ENCODE measurements at places on chromosomes 3 and 15.

DNA sequence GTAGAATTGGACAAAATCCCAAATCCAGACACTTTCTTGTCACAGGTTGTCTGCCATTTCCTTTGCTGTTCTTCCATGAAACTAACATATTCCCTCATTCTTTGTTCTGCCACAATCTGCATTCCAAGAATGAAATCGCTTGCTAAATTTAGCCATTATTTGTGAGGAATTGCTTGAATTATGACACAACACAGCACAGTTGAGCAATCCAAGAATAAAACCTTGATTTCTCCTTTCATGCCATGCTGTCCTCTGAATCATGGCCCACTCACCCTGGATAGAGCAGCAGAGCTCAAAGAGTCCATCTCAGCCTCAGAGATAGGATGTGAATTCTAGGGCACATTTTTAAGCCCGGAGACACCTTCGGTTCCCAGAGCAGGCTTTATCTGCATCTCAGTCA, 35.2 kb upstream of the GREM1 start:
- no peak for DNase-seq

DNA sequence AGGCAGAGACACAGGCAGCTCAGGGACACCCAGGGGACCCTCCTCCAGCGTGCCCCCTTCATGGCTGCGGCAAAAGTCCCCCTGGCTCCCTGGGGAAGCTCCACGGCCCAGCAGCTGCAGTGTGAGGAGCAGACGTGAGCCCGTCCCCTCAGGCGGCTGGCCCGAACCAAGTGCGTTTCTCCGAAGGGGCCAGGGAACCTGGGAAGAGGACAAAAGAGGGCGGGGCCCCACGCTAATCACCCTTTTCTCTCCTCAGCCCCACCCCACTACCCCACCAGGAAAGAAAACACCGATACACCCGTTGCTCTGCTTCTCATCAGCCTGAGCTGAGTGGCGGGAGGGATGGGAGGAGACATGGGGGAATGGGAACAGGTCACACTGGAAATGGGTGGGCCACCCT, at the start of gene MUC4:
MUC4 (minus strand) TSS at position 174 of the 400 bp plus-strand sequence; CDS start at position 62, 112 bp downstream.
- no peak for DNase-seq

DNA sequence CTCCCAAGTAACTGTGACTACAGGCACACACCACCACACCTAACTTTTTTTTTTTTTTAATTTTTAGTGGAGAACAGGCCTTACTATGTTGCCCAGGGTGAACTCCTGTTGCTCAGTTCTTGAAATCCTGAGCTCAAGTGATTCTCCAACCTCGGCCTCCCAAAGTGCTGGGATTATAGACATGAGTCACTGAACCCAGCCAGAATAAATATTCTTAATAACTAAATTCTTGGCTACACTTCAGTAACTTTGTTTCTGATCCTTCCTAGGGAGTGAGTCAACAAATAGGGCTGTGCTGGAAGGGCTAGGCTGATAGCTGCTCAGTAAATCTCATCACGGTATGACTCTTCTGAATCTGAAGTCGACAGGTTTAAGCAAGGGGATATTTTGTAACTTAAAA, 56.6 kb downstream of the P3H2 start:
- DNase-seq: no peak

DNA sequence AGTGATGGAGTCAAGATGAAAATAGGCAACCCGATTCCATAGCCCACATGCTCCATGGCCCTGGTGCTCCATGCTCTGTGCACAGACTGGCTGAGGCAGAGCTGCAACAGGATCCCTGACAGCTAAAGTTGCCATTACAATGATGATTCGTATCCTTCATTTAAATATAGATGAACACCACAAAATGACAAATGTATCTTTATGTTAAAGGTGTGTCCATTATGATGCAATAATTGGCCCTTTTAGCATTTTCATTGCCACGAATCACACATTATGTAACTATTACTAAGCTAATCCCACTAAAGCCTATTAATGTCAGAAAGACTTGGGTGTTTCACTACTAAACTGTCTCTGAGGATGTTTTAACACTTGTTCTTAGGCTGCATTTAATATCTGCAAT, 270.2 kb upstream of the THBS1 start:
- DNase-seq: no peak

GRCh38 chr3:4680227-4680691, 187.1 kb downstream of the ITPR1 start:
- no peak for DNase-seq

DNA sequence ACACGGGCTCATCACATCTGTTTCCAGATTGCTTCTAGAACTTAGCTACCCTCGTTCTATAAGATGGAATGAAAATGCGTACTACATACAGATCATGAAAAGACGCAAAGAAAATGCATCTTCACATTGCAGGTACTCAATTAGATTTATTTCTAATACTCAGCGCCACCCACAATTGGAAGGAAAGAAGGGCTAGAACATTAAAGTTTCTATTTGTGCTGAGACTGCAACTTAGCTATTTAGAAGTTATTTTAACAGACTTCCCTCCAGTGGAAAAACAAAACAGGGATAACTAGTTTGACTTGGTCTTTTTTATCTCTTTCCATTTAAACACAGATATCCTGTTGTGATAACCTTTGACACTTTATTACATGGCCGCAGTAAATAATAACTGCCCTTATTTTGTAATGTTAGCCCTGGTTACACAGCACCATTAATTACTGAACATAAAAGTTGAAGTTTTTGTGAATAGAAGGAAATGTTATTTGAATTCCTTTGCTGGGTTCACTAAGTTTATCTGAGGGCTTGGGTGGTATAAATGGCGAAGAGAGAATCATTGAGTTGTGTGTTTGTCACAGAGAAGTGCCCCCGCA, 86.9 kb upstream of the SLC25A26 start:
- DNase-seq: no peak

GRCh38 chr3:193714523-193715137, 121.6 kb downstream of the OPA1 start:
- no peak for DNase-seq

DNA sequence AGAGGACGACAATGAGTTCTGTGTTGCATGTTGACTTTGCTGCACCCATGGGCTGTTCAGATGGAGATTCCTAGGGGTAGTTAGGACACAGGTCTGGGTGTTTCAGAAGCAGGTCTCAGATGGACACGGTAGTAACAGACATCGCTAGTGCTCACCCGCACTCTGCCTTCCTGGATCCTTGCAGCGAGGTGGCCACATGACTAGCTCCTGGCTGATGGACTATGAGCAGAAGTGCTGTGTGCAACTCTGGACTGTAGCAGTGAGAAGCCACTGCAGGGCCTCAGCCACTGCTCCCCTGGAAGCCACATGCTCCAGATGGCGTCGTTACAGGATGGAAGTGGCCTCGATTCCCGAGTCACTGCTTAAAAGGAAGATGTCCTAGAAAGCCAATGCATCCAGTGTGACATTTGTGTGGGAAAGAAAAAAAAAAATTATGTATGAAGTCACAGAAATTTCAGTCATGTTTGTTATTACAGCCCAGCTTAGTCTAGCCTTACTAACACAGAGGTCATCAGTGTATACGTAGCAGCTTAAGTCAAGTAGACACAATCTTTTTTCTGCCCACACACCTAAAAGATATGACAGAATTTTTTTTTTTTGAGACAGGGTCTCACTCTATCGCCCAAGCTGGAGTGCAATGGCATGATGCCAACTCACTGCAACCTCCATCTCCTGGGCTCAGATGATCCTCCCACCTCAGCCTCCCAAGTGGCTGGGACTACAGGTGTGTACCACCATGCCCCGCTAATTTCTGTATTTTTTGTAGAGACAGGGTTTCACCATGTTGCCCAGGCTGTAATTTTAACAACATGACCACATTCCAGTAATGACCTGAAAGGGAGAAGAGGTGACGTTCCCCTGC, 95.3 kb downstream of the XXYLT1 start:
- no peak for DNase-seq

DNA sequence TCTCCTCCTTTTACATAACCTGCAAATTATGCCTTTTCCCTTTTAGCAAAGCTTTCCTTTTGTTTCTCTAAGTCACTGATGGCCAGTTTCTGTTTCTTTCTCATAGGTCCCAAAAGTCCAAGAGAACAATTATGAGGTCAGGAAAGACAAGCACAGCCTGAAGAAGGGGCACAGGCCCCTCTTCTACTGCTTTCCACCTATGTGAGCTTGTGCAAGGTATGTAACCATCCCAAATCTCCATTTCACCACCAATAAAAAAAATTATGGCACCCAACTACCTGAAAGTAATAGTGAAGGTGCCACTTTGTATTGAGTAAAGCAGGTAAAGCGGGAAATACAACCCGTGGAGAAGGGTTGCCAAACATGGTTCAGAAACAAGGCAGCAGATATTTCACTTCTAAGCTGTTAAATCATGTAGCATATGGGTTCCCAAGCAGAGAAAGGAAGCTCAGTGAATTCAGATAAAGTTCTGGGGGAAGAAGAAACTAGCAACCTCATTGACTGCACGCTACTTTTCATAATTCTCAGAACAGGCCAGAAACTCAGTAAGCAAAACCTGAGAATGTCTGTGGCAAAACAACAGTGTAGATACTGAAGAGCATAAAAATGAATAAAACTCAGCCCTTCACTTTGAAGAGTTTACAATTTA, 4.2 kb downstream of the PLOD2 start:
- DNase-seq: no peak

- DNase-seq: no peak
These were observed 26.2 kb upstream of the CLDN16 start for GRCh38 chr3:190361791-190362190.

DNA sequence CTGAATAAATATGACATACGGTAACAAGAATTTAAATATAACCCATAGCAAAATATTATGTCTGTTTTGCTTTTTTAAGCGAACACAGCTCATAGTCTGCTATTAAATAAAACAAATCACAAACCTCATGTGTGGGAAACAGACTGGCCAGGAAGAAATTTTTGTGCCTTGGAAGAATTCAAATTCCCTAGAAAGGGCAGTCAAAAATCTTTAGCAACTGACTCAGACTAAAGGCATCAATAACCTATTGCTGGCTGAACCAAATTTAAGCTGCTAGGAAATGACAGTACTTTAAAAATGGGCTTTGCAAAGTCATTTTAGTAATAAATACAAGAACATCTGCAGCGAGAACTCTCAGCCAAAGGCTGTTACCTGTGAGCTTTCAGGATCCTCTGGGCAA, 151.4 kb downstream of the PLD1 start:
- DNase-seq: no peak

DNA sequence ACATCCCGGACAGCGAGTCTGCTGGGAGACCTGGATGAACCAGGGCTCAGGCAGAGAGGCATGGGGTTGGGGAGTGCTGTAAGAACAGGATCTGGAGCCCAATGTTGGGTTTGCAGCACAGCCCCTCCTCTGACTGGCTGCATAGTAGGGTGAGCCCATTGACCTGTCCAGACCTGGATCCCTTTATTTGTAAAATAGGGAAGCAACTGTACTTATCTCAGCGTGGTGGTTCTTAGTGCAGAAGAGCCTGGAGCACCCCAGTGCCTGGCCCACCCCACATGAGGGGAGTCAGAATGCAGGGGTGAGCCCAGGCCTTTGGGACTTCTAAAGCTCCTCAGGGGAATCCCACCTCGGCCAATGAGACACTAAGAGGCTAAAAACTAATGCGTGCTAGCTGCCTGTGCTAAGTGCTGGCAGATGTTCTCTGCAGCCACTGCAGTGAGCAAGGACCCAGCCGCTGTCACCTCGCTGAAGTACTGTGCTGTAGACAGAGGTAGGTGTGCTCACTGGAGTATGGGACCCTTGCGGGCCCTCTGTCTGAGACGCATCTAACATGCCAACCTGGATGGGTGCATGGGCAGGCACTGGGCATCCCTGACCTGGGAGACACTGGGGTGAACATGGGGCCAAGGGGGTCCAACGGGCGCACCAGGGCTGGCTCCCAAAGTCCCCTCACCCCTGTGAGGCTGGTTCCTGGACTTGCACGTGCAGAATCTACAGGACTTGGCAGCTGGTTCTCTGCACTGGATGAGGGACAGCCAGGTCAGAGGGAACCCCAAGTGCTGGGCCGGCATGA, 95.6 kb downstream of the ATP10A start:
- no peak for DNase-seq

- DNase-seq: no peak
These were observed 97.1 kb upstream of the NR2E3 start for GRCh38 chr15:71713191-71713809.

DNA sequence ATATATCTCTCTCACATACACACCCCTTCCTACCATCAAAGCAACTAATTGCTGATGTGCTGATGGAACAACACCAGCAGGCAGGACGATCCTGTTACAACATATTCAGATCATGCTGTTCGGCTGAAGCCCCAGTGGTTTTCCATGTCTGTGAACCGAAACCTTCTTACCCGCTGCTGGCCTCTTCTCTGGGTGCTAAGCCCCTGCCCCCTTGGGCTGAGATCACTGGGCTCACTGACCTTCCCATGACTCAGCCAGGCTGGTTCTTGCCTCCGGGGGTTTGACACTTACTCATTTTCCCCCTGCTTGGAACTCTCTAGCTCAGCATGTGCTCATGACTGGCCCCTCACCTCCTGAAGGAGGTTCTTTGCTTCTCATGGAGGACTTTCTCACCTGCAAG, 122.0 kb upstream of the RGMA start:
- no peak for DNase-seq

DNA sequence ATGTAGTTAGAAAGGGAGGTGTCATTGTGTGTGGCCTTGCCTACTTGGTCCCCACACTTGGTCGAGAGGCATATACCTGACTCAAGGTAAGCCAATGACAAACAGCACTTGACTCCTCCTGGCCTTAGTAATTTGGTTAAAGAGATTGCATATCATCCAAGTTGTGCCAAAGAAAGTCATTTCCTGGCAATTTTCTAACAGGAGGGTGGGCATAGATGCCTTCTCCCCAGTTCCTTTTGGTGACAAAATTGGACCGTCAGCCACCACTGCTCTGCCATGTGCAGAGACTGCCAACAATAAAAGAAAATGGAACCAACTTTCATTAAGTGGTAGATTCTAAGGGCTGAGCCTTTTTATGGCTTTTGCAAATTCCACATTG, 7.9 kb upstream of the LEKR1 start:
- no peak for DNase-seq

DNA sequence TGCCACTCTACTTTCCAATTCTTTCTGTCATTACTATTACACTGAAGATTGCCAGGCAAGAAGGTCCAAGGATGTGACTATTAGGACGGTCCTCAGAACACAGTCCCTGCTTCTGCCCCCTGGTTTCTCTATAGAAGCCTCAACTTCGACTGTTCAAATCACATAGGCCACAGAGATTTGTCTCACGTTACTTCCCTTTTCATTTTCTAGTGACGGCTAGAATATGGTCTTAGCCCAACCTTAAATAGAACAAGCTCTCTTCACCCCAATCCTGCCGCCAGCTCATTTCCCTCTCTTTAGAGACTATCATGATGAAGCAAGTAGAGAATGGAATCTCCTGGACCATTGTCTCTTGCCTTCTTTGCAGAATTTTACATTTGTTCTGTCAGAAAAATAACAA, 84.9 kb downstream of the TIGIT start:
- DNase-seq: no peak
